ENCODE measurements at places on chromosomes 4 and X.

- peak; percentile 17 for DNase-seq
Observed at GRCh38 chrX:47384502-47384901, 14.1 kb downstream of the ZNF157 start.

GRCh38 chr4:1763550-1764080 lies 29.5 kb upstream of the FGFR3 start:
- no peak for DNase-seq

- DNase-seq: no peak
Observed at GRCh38 chrX:39242187-39242586, 440.9 kb downstream of the MID1IP1 start.

- no peak for DNase-seq
Observed at GRCh38 chr4:119204916-119205315, 7.6 kb upstream of the USP53 start.

DNA sequence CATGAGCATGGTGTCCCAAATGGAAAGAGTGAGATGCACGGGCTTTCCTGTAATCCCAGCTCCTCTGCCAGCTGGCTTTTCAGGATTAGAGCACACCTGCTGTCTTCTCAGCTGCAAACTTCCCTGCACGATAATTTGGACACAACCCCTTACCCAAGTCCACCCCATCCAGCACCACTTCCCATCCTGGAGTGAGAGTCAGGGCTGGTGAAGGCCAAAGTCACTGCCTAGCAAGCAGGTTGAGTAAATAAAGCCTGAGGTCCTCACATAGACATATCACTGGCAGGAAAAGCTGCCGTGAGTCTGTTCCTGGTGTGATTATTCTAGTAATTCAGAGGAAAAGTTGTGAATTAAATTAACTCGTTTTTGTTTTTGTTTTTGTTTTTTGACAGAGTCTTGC lies 113.9 kb upstream of the MBNL3 start:
- DNase-seq: no peak

- DNase-seq: no peak
Observed at GRCh38 chr4:126991965-126992364, 640.8 kb upstream of the INTU start.

DNA sequence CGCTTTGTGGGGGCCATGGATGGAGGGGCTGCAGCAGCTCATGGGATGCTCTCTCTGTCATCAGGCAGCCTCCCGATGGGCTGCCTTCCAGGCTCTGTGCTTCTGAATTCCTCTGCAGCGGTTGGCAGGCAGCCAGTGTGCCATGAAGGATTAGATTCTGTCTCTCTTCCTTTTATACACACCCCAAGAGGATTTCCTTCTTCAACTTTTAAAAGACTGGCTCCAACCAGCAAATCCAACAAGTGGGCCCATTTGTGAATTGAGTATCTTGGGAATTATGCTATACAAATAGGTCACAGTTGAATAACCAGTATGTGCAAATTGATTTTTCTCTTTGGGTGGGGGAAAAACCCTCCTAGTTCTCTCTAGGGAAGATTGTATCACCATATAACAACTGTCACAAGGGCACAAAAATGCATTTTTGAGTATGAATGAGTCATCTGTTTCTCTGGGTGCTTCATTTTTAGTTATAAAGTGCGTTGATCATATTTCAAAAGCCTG lies 96.8 kb upstream of the FAT1 start:
- DNase-seq: no peak

DNA sequence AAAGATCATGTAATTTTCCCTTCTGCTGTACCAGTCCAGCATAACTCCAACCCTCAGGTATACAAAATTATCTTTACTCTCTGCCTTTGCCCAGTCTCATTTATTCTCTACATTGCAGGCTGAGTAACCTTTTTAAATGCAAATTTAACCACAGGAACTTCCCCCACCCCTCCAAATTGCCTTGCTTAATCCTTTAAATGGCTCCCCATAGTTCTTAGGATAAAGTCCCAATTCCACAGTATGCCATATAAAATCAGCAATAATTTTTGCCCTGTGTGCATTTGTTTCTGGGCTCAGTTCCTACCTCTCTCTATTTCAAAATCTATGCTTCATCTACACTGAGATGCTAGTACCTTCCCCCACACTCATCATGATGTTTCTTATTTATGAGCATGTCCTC lies 879.7 kb downstream of the RPA4 start:
- DNase-seq: no peak

- no peak for DNase-seq
Observed at GRCh38 chr4:89539797-89540711, 232.5 kb upstream of the GPRIN3 start.

GRCh38 chr4:159526172-159526571 lies 423.3 kb downstream of the RAPGEF2 start:
- DNase-seq: no peak

DNA sequence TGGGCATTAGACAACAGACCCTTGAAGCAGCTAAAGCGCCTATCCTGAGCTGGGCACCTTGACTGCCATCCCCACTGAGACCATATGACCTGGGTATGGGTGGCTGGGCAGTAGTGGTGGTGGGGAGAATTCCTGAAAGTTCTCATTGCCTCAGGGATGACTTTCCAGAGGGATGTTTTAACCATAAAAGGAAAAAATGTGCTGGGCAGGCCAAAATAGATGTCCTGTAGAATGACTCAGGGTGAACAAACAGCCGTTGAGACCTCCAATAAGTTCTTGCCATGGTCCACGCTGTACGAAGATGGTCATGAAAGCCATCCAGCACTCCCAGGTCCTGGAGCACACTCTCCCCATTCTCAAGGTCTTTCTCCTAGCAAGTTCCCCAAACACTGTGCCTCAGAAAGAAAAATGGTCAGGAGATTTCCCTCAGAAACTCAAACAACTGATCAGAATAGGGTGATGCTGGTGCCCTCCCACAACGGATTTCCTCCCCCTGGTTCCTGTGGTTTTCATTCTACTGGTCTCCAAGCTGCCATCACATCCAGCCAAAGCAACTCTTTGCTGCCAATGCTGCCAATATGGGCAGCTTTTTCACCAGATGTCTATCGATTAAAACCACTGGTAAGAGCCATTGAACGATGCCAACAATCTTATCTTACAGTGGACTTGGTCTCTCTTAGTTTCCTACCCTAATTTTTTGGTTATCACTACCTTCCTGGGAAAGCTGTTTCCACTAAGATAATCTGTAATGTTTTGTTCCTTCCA lies 11.2 kb downstream of the CDKN2AIP start:
- no peak for DNase-seq

DNA sequence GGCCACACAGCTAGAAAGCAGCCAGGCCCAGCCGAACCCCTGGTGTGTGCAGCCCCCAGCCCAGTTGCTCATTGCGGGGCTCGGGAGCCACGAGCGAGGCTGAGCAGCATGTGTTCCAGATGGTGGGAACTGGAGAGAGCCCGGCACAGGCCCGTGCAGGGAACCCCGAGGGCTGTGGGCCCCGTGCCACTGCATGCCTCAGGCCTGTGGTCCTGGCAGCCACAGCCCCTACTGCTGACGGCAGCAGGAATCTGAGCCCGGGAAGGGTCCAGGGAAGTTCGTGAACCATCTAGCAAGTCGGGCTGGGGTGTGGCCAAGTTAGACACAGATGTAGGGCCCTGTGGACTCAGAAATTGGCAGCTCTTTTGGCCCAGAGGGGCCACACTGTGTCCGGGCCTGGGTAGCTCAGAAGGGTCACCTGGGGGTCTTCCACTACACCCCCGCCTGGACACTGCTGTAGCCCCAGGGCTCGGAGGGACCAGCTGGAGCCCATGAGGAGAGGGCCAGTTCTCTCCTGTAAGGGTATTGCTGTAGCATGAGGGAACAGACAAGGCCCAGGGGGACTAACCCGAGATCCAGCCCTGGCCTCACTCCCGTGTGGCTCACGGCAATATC lies 12.1 kb downstream of the HTRA3 start:
- DNase-seq: no peak

DNA sequence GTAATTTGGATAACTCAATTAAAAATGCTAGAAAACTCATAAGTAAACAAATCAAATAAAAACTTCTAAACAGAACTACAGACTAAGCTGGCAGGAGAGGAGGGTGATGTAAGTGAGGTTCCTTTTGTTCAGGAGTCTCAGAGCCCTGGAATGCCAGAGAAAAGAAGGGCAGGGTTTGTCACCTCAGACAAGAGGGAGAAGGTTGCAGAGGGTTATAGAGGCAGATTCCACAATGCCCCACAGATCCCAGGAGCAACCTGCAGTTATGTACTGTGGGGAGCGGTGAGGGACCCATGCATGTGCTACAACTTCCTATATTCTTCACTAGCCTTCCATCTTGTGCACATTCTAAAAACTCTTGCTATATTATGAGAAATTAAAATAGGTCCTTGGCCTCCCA lies 129.7 kb downstream of the CFAP299 start:
- DNase-seq: no peak

- no peak for DNase-seq
Observed at GRCh38 chr4:40858962-40859361, 109.2 kb downstream of the NSUN7 start.

GRCh38 chr4:9893329-9894108 lies 112.1 kb downstream of the DRD5 start:
- no peak for DNase-seq

DNA sequence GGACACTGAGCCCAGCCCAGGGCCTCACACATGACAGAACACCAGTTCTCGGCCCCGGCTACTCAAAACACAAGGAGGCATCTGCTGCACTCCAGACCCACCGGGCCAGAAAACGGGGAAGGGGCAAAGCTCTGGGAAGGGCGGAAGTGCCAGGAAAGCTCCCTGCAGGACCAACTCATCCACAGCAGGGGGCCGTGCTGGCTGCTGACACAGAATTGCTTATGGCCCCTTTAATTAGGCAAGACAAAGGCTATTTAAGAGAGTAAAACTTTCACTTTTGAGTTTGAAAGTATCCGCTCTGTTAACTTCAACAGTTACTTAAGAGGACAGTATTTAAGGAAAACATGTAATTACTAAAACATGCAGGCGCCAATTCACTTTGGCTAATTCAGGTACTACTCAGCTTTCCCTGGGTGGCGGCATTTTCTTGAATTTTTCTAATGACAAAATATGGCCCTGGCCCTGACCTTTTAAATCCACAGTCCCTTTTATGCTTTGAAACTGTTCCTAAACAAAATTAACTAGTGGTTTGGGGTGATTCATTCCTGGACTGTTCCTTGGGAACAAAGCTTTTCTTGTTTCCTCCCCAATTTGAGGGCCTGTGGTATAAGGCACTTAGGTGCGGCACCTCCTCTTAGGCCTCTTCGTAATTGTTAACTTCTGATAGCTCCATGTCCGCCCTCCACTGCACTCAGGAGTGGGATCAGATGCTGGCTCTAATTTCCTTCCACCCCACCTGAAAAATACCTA lies 40.4 kb downstream of the NSG1 start:
- no peak for DNase-seq

DNA sequence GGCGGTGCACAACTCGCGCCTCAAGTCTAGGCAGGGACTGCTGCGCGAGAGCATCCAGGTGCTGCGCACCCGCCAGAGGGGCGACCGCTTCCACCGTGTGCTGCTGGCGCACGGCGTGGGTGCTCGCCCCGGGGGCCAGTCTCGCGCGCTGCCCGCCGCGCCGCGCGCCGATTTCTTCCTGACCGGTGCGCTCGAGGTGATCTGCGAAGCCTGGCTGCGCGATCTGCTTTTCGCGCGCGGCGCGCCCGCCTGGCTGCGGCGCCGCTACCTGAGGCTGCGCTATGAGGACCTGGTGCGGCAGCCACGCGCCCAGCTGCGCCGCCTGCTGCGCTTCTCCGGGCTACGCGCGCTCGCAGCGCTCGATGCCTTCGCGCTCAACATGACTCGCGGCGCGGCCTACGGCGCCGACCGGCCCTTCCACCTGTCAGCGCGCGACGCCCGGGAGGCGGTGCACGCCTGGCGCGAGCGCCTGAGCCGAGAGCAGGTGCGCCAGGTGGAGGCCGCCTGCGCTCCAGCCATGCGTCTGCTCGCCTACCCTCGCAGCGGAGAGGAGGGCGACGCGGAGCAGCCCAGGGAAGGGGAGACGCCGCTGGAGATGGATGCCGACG lies 1.3 kb downstream of the CHST7 start:
- DNase-seq: peak; percentile 13
